Renal pelvis (tissue), 12 donors: ENCODE measurements at places on chromosomes 7 and 10.

- DNase-seq: no peak
Observed at GRCh38 chr10:5827841-5828240, 14.6 kb upstream of the GDI2 start.

DNA sequence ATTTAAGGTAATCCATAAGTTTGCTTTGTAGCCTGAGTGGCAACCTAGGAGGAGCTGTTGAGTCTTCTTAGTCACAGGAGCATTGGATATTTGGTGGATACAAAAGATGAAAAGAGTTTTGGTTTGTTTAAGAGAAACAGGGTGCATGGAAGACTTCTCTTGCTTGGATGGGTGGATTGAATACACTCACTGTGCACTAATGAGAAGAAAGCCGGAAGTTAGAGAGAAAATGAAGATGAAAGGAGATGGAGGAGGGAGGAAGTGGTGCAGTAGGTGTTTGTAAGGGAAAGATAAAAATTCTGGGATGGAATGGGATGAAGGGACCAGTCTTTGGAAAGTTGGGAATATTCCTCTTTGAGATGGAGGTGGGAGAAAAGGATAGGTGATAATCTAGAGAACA, 7.7 kb downstream of the MDFIC start:
- no peak for DNase-seq

DNA sequence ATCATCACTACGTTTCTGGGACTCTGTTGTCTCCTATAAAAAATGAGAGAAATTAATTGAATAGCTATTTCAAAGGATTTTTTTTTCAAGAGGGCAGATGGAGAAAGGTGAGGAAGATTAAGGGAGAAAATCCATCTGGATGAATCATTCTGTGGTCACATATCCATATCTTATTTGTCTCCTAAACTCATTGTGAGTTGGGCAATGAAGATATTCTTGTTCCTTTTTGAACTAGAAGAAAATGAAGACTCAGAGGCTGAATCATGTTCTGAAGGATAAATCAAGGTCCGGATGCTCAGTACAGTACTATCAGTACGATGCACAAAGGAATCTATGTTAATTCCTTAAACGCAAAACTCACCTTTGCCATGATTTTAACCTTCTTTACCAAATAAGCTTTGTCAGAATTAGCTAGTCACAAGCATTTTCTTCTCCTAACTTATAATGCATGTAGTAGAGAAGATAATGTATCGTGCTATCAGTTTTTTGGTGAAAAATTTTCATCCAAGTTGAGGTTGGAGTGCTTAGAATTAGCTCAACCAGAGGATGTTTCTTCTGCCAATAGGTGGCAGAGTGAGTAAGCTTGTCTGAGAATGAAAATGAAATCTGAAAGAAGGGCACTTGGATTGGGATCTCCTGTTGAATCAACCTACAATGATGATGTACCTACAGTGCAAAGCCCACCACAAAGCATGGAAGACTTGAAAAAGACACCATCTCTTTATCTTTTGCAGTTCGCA, 446.9 kb downstream of the KIF20B start:
- no peak for DNase-seq

DNA sequence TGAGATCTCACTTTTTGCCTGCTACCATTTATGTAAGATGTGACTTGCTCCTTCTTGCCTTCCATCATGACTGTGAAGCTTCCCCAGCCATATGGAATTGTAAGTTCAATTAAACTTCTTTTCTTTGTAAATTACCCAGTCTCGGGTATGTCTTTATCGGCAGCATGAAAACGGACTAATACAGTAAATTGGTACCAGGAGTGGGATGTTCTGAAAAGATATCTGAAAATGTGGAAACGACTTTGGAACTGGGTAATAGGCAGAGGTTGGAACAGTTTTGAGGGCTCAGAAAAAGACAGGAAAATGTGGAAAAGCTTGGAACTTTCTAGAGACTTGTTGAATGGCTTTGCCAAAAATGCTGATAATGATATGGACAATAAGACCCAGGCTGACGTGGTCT, 10.6 kb upstream of the GARIN1A start:
- DNase-seq: no peak

DNA sequence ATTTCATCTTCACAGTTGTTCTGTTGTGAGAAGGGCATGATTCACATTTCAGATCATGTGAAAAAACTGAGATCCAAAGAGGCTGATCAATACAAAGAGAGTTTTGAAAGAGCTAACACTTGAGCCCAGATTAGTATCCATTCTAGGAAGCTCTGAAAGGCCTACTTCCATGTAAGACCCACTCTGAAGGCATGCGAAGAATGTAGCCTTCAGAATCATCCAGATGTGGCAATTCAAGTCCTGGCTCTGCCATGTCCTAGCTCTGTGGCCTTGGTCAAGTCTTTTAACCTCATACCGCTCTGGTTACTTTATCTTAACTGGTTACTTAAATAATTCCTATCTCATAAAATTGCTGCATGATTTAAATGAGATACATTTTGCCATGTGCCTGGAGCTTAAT, 111.1 kb downstream of the FZD1 start:
- DNase-seq: no peak

- DNase-seq: no peak
Observed at GRCh38 chr10:112913255-112913654, 36.8 kb upstream of the TCF7L2 start.

DNA sequence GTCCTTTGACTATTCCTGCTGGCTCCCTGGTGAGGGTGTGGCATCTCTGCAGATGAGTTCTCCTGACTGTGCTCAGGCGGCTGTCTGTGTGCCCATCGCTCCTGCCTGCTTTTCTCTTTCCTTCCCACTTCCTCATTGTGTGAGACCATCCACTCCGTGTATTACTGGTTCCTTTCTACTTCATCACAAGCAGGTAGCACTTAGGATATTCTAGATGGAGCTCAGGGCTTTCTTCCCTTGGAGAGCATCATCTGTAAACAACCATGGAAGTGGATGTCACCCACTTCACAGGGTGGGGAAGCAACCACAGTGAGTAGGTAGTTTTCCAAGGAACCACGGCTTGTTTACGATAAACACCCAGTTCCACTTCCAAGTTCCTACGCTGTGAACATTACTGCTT, 15.7 kb downstream of the DNAJB6 start:
- no peak for DNase-seq

DNA sequence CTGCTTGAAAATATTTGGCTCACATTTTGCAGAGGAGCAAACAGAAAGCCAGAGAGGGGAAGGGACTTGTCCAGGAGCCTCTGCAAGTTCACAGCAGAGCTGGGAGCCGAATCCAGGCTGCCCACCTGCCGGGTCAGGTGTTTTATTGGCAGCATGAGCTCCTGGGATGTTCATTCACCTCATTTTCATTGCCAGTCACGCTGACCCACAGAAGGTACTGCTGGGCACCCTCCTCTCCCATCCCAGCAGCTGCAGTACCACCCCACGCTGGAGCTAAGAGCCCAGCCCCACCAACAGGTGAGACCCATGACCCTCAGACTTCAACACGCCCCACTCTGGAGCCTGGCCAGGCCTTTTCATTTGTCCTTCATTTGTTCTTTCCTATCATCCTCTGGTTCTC, 102.7 kb downstream of the GRID1 start:
- DNase-seq: no peak

DNA sequence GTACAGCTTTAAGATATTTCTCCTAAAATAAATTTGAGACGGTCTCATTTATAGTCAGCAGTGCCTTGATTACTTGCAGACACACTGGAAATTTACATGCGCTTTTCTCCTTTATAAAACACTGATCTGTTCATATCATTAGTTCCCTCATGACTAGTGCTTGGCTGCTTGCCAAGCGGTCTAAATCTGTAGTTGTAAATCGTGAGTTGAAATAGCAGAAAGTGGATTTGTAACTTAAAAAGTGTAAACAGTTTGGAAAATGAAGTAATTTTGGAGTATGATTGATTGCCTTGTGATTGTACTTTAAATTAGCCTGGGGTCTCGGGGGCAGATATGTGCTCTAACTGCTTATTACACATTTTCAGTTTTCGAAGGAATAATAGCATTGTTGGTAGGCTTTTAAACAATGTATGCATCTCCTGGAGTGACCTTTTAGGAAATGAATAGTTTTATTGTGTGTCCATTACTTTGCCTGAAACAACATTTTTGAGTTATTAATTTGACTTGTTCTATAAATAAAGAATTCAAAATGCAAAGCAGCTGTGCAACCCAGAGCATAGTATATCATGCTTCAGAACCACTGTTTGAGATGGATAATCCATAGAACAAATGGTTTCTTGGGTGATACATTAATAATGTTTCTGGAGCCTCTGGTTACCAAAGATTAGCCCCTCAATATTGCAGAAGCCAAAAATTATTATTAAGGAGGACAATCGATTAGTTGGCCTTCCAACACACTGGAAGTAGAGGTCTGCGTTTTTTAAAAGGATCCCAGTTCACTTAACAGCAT, 73.3 kb downstream of the ARID5B start:
- DNase-seq: peak; percentile 85

GRCh38 chr7:113915956-113916355, 2.9 kb downstream of the PPP1R3A start:
- no peak for DNase-seq

GRCh38 chr10:58666024-58666423, 153.4 kb downstream of the BICC1 start:
- no peak for DNase-seq

- DNase-seq: no peak
Observed at GRCh38 chr7:108974641-108975040, 405.0 kb downstream of the DNAJB9 start.
